ENCODE measurements at places on chromosomes 2 and 18.
A peak's percentile ranks its signal among the peaks of the same experiment; 100 is the strongest.

GRCh38 chr2:105777031-105777482 lies 32.3 kb downstream of the NCK2 start:
- DNase-seq, result no peak

DNA sequence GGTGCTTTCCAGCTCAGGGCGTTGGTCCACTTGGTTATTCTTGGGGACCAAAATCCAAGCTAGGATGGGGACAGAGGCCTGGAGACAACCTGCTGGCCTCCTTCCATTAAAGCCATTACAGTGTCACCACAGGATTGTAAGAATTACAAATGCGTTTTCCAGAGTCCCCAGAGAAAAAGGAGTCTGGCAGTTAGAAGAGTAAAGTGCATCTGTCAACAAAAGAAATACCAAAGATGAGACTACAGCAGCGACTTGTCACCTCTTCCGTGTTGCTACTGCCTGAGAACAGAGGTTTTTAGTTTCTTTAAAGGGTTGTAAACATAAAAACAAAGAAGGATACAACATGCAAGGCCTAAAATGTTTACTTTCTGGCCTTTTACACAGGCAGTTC lies 235.7 kb downstream of the AGAP1 start:
- peak; percentile 10 for DNase-seq

GRCh38 chr2:219002395-219003266 lies 9.4 kb upstream of the CRYBA2 start:
- peak; percentile 17 for DNase-seq

- no peak for DNase-seq
Observed at GRCh38 chr18:211582-211981, 53.2 kb downstream of the USP14 start.

GRCh38 chr2:56210291-56210690 lies 26.5 kb downstream of the CCDC85A start:
- no peak for DNase-seq

GRCh38 chr2:103176294-103176915 lies 414.6 kb downstream of the TMEM182 start:
- DNase-seq, result no peak

- peak; percentile 47 for DNase-seq
Observed at GRCh38 chr2:71510196-71510807, 56.9 kb downstream of the DYSF start.

- peak; percentile 36 for DNase-seq
Observed at GRCh38 chr18:34976899-34977837, 64.0 kb upstream of the MAPRE2 start.

DNA sequence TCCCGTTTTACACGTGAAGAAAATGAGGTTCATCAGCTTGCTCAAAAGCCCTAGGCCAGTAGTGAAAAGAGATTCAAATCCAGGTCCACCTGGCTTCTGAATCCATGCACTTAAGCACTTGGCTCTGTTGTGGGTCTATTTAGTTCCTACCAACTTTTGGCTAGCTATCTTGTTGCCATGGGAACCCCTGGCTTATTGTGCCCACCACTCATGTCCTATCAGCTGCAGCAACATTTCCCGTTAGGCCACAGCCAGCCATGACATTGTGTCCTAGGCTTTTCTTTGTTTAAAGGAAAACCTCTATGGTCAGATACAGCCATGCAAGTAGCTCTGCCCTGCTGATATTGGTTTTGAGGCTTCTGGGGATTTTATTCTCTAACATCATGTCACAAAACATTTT lies 49.8 kb downstream of the PLEK start:
- no peak for DNase-seq

DNA sequence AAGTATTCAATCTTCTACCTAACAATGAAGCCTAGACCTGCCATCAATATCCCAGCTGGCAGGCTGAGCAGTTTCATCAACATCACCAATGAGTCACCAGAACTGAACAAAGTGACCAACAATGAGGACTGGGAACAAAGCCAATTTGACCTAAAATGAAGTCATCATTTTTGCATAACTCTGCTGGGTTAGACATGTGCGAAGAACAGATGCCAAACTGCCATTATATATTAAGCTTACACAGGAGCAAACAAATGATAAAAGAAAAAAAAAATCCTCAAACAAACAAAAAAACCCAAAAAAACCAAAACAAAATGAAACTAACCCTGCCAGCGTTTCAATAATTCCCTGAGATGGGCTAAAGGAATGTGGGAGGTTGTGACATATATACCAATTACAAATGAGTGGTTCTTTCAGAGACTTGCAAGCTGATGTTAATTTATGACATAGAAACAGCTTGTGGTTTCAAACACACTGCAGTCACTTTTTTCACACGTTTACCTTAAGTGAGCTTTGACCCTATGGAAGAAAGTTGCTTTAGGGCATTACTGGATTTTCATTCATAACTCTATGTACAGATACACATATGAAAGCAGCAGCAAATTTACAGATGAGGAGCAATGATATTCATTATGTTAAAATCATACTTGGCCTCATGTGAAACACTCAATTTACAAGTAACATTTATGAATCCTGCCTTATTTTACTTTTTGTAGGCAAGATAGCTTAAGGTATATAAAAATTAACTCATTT lies 56.9 kb upstream of the CCDC141 start:
- DNase-seq, result peak; percentile 94

DNA sequence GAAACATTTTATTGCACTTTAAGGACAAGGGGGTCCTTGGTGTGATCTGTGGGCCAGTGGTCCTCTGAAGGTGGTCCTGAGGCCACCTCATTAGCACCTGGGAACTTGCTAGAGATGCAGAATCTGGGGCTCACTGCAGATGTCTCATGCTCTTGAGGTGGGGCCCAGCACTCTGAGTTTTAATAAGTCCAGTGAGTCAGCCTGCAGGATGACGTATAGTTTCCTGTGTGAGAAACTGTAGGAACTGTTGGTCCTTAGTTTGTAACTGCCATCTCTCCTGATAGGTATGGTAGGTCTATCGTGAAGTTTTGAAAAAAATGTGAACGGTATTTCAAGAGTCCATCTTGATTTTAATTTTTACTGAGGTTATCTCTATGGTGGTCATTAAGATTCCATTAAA lies 2.8 kb downstream of the TRPM8 start:
- peak; percentile 44 for DNase-seq

- DNase-seq, result peak; percentile 84
Observed at GRCh38 chr2:45343251-45344017, 267.6 kb downstream of the SRBD1 start.

DNA sequence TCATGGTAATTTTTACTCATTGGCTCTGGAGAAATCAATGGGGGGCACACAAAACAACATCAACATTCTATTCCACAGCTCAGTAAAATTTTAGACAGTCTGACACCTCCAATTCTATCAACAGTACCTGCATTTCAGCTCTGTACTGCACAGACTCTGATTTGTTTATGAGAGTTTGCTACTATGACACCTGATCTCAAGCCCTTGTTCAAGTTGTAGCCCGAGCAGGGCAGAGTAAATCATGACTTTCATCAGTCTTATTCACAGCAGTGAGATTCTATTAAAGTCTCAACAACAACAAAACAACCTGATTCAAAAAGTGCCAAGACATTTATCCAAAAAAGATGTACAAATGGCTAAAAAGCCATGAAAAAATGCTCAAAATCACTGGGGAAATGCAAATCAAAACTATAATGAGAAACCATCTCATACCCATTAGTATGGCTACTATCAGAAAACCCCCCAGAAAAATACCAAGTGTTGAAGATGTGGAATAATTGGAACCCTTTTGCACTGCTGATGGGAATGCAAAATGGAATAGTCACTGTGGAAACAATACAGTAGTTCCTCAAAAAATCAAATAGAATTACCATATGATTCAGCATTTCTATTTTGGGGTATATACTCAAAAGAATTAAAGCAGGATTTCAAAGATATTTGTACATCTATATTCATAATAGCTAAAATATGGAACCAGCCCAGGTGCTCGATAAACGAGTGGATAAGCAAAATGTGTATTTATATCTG lies 71.7 kb upstream of the RBMS1 start:
- DNase-seq, result no peak

DNA sequence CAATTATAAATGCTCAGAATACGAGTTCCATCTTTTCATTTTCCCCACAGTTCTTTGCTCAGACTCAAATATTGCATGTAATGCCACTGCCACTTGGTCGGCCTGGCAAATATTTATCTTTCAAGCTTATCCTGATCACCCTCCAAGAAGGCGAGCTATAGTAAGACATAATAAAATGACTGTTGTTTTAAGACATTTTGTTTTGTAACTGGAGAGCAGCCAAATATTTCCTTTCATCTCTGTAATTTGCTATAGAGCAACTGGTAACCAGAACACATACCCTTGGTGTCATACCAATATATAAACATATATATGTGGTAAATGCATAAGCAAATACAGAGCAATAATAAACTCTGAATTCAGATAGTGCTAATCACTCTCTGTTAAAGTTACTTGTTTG lies 7.3 kb upstream of the ATL2 start:
- DNase-seq, result peak; percentile 6

DNA sequence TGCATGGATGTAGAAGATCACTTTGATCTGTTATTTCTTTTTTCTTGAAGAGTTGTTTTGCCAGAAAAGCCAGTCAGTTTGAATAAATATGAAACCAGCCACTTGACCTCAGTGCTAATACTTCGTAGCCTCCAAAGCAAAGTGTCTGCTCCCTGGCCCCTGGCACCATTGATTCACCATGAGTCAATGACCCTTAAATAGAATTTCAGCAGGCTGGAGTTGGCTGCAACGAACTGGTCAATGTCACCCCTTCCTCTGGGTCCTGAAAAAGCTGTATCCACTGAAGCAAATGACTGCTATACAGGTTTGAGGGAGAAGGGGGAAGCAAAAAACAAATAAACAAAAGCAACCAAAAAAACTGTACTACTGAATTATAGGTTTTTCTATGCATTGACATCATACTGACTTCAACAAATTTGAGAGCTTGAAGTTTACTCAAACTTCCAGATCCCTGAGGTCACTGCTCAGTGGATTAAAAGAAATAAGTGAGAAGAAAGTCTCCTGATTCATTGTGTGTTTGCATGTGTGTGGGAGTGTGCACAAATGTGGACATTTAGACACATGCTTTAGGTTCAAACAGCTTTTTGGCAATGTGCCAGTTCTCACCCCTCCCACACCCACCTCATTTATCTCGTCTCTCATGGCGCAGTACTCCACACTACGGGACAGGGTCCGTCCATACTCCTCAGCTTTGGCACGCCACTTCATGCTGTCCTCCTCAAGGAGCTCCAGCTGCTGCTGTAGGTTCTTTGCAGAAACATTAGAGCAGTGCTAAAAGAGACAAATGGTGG lies 58.1 kb upstream of the TTN start:
- DNase-seq, result peak; percentile 19

- peak; percentile 44 for DNase-seq
Observed at GRCh38 chr2:100720445-100720844, 99.5 kb upstream of the NPAS2 start.

GRCh38 chr2:53183581-53183980 lies 584.0 kb upstream of the CHAC2 start:
- no peak for DNase-seq

Measured in fibroblast of skin of back (primary cell).